ENCODE measurements at places on chromosomes 5 and 9.

GRCh38 chr9:35350212-35350611 is 139.7 kb upstream of the RUSC2 start:
- DNase-seq: no peak

GRCh38 chr9:70111042-70111602 is 67.5 kb downstream of the MAMDC2 start:
- DNase-seq: no peak

DNA sequence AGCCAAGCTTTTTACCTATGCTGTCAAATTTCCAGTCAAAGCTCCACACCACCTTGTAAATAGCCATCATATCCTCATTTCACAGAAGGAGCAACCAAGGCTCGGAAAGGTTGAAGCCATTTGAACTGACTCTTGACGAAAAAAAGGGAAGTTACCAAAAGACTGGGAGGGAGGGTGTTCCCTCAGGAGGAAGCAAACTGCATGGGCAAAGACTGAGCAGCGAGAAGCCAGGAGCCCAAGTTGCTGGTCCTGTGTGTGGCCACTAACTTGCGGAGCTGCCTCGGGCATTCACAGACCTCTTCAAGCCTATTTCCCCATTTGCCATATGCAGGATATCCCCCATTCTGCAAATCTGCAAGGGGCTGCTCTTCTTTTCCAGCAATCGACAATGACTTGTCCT is 37.4 kb downstream of the TTLL11 start:
- DNase-seq: no peak

DNA sequence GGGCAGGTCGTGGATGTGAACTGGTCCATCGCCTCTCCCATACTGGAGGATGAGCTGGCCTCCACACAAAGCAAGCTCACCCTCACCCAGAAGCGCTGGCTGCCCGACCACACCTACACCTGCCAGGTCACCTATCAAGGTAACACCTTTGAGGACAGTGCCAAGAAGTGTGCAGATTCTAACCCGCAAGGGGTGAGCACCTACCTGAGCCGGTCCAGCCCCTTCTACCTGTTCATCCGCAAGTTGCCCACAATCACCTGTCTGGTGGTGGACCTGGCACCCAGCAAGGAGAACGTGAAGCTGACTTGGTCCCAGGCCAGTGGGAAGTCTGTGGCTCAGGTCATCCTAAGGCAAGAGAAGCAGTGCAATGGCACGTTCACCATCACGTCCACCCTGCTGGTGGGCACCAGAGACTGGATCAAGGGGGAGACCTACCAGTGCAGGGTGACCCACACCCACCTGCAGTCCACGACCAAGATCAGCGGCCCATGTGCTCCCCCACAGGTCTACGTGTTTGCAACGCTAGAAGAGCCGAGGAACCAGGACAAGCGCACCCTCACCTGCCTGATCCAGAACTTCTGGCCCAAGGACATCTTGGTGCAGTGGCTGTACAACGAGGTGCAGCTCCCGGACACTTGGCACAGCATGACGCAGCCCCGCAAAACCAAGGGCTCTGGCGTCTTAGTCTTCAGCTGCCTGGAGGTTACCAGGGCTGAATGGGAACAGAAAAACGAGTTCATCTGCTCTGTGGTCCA is 71.3 kb downstream of the INSL6 start:
- no peak for DNase-seq

DNA sequence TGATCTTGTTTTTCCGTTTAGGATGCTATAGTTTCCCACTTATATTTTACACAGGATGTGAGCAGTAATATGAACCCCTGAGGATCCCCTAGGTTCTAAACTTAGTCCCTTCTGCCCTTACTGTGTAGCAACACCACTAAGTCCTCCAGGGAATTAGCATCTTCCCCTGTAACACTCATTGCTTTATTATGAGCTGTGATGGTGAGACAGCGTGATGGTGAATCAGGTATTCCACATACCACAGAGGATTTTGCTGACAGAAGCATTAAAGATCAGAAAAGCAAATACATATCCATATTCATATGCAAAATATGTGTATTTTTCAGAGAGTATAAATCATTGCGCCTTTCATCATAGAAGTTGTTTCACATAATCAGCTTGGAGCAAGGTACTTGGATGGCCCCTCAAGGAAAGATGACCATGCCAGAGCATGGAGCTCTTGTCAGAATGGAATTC is 317.0 kb downstream of the ICE1 start:
- no peak for DNase-seq

DNA sequence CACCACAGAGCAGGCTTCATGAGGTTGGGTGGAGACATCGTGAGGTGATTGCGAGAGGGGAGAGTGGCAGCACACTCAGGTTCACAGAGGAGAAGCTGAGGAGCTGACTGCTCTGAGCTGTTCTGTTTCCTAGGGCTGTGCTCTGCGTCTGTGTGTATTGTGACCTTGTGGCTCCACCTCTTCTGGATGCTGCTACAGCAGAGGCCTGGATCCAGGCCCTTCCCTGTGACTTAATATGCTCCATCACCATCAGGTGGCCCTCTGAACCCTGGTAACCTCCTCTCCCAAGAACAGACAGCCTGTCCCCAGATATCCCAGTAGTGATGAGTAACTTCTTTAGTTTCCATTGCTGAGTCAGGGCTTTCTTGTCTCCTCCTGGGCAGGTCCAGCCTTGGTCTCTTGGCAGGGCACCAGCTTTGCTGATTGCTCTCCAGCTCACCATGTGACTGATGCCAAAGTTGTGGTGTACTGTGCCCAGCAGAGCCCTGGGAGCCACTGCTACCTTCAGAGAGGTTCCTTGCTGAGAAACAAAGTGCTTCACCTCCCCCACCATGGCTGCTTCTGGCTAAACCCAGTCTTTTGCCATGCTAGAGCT is 212.8 kb upstream of the CHD1 start:
- no peak for DNase-seq

DNA sequence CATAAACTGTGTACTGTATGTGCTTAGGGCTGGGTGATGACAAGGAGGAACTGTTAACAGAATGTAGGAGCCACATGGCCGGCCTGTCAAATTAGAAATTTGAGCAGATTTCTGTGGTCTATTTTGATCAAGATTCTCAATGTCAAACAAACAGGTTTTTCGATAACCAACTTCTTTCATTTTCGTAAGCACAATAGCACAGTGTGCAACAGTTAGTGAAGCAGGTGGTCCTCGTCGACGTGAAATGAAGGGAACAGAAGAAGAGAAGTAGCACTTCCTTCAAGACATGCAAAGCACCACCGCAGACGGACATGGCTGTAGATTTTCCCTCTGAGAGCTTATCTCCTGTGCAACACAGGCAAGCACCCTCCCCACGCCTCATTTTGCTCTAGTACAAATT is 252.1 kb downstream of the CRB2 start:
- DNase-seq: no peak

- DNase-seq: no peak
Observed at GRCh38 chr5:91144491-91145332, 238.4 kb downstream of the ARRDC3 start.

GRCh38 chr5:57891443-57891842 is 408.8 kb upstream of the ACTBL2 start:
- no peak for DNase-seq

- DNase-seq: no peak
Observed at GRCh38 chr9:130290291-130291181, 25.0 kb downstream of the HMCN2 start.

DNA sequence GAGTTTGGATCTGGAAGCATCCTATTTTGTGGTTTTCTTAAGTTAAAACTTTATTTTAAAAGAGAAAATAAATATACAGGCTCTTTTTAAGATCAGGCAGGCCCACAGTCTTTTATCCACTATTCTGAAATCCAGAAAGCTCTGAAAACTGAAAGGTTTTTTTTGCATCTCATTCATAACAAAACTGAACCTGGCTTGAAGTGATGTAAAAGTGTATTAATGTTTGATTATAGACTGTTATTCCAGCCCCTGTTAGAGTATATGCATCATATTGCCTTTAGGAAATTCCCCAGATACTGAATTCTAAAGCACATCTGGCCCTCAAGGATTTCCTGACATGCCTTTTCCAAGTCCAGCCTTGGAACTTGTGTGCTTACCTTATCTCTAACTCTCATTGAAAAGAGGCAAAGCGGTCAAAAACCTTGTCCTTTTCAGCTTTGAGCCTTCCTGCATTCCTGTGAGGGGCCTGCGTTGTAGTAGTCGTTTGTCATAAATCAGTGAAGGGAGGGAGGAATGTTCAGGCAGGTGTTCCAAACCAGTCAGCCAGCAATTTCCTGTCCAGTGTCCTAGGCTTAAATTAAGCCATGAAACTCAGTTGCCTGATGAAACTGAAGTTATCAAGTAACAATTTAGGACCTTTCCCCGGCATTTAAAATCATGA is 110.4 kb downstream of the TLE4 start:
- no peak for DNase-seq

GRCh38 chr5:90334741-90335140 is 74.8 kb downstream of the CETN3 start:
- no peak for DNase-seq

GRCh38 chr5:150573216-150573615 is 65.3 kb downstream of the NDST1 start:
- no peak for DNase-seq
